ENCODE measurements at places on chromosomes 16 and 17.

GRCh38 chr17:57102122-57102521, 17.1 kb downstream of the AKAP1 start:
- DNase-seq: no peak

DNA sequence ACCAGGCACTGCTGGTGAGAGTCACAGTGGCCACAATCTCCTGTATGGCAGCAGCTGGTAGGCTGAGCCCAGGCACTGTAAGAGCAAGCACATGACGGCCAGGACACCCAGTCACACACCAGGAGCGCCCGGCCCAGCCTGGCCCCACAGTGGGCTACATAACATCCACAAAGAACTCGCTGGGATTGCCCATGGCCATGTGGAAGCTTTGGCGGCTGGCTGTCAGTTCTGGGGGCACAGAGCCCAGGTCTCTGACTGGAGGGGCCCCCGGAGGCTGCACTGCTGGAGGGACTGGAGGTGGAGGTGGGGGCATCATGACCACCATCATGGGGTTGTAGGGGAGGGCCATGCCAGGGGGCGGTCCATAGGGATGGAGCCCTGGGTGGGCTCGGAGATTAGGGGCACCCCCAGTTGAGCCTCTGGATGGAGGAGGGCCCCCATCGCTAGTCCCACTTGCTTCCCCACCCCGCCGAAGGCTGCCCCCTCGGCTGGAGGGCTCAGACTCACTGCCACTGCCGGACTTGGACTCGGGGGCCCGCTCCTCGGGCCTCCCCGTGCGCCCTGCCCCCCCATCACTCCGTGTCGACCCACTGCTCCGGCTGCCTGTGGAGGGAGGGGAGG, 6.1 kb downstream of the ACADVL start:
- DNase-seq: no peak

DNA sequence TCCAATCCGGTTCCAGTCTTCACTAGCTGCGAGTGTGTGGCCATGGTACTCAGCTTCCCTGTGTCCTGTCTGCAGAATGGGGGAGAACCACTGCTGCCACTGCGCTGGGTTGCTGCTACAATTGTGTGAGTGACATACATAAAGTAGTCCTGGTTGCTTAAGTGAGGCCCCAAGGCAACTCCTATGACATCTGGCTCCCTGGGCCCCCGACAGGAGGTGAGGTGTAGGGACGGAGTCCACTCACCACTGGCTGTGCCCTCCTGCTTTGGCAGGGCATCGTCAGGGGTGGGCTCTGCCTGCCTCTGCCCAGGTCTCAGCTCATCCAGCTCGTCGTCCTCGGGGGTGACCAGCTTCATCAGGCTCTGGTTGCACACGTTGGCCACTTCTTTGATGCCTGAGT, 20.4 kb downstream of the VAC14 start:
- DNase-seq: no peak

GRCh38 chr16:16015849-16016248, 66.4 kb downstream of the ABCC1 start:
- DNase-seq: no peak

DNA sequence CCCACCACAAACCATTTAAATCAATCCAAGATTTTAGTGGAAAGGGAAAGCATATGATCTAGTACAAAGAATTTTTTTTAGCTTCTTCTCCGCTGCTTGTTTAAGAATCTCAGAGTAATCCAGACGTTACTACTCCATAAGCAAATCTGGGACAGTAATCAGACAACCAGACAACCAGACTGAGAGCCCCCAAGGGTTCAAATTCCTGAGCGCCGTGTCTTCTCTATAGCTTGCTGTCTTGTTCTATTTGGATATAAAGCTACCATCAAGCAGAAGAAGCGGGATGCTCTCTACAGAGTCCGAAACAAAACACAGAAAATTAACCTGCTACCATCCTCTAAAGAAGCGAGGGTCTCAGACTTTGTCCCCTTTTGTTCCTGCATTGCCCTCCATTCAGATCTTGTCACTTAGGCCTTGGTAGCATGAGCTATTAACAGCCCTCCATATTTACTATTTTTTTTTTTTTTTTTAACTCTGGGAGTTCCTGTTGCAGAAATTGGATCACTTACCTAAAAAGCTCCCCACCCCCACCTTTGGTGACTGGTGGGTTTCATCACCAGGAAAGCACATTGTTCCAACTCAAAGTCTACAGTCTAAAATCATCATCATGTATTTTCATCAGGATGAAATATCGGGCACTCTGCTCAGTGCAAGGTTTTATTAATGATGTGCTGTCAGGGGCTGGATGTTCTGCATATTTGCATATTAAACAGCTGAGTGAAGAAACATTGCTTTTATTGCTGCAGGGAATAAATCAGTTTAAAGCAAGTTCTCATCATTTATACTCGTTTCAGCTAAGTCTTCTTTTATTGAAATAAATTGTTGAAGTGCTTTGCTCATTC, 576.7 kb downstream of the WWOX start:
- DNase-seq: no peak

DNA sequence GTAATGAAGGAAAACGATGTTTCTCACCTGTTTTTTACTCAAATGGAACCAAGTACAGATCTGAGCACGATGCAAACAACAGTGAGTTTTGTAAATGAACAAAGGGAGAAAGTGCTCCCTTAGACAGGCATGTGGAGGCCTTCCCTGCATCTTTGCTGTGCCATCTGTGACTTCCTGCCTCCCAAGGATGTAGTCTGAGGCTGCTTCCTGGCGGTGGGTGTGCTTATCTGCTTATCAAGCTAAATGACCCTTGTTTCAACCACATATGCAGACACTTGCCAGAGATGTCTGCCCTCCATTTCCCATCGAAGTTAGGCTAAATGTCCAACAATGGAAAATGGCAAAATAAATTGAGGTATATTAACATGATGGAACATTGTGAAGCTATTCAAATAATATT, 34.6 kb downstream of the RGS9 start:
- no peak for DNase-seq
